Epithelial cell of umbilical artery (primary cell): ENCODE measurements at places on chromosomes 2 and 18. TPM values are rescaled to one million over a fixed set of nuclear protein-coding genes. Genes with fewer than 3 reads are reported as not detected.

UGT1A8 gene
- total RNA-seq: not detected in 2 replicates

TWIST2 gene
- total RNA-seq: 0.65 and 0.91 TPM in 2 replicates

DPP4 gene
- total RNA-seq: 22.7 and 69.3 TPM in 2 replicates

MOGAT1 gene
- total RNA-seq: not detected in 2 replicates

NOSTRIN gene
- under 0.01 and 0.15 TPM in 2 replicates for total RNA-seq

PSD4 gene
- under 0.01 and 0.30 TPM in 2 replicates for total RNA-seq
